ENCODE measurements at places on chromosomes 3 and 15.

GRCh38 chr3:138732456-138732855 is 102.3 kb downstream of the PIK3CB start:
- DNase-seq: no peak

DNA sequence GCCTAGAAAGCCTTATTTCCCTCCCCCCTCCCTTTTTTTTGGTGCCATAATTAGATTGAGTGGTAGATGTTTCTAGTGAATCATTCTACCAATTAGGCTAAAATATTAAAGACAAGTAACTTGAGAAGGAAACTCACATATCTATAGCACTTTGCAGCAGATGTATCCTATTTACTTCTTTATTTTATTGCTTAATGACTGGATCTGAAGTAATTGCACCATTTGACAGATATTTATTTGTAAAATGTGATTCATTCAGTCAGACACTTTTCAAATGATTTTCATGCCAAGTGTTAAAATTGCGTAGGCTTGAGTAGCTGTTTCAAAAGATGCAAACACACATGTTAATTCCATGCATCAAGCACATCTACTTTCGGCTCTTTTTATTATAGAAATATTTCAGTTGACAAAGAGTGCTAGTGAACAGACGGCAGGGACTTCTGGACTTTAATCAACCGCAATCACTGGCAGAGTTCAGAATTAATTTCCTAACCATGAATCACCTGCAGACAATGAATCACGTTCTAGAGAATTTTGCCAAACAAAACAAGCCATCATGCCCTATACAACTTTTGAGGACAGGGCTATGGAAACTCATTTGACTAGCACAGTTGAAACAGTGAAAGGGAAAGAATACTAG is 636.8 kb downstream of the MECOM start:
- DNase-seq: no peak

- no peak for DNase-seq
Measured at GRCh38 chr3:110267304-110267845, 804.2 kb upstream of the NECTIN3 start.

DNA sequence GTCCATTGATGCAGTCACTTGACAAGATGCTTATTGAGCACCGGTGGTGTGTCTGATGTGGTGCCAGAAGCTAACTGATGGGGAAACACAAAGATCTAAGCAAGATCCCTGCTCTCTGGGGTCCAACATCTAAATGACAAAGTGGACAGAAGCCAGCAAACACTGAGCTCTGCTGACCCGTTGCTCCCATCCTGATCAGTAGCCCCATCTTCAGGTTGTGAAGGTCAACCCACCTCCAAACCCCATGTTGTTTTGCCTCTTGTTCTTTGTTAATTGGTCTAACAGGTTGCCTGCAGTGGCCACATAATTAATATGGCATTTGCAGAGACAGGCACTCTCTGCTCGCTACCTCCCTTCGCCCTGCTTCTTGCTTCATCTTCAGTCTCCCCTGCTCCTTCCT is 21.5 kb upstream of the GLCE start:
- no peak for DNase-seq

- no peak for DNase-seq
Measured at GRCh38 chr3:127867412-127867811, 45.1 kb upstream of the MGLL start.

All from stimulated activated naive CD4-positive, alpha-beta T cell (primary cell).